Stimulated activated CD4-positive, alpha-beta T cell treated with anti-CD3 and anti-CD28 coated beads, Interleukin-15, amount 100 ng/mL, for 1 hour (primary cell): ENCODE measurements at places on chromosomes 1 and 21.

GRCh38 chr1:183272390-183272848 is 86.4 kb downstream of the LAMC2 start:
- DNase-seq: no peak

- DNase-seq: no peak
Observed at GRCh38 chr1:151132335-151133017, 14.0 kb downstream of the SEMA6C start.

- DNase-seq: no peak
Observed at GRCh38 chr21:27840262-27840661, 873.4 kb upstream of the ADAMTS5 start.

- no peak for DNase-seq
Observed at GRCh38 chr1:13541435-13542215, 27.8 kb upstream of the LRRC38 start.

DNA sequence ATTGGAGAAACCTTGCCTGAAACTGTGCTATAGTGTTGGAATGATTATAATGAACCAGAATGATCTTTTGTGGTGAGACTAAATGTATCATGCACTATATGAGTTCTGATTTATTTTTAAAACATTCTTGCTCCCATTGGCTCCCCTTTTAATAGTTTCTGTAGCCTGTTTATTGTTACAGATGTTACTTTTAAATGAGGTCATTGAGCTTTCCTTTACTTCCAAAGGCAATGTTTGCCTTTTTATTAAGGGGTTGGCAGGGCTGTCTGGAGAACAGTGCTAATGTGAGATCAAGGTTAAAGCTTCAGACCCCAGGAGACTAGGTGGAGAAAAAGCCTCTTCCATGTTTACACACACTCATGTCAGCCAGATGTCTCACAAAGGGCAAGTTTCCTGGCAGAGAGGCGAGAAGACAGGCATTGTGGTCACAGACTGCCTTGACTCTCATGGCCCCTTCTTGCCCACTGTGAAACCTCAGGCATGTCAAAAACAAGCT is 120.6 kb upstream of the RAVER2 start:
- DNase-seq: no peak

GRCh38 chr1:174971902-174972301 is 27.8 kb upstream of the CACYBP start:
- DNase-seq: no peak

- no peak for DNase-seq
Observed at GRCh38 chr1:244557565-244557964, 95.4 kb upstream of the DESI2 start.

GRCh38 chr21:41770901-41771624 is 4.2 kb upstream of the RIPK4 start:
- no peak for DNase-seq

DNA sequence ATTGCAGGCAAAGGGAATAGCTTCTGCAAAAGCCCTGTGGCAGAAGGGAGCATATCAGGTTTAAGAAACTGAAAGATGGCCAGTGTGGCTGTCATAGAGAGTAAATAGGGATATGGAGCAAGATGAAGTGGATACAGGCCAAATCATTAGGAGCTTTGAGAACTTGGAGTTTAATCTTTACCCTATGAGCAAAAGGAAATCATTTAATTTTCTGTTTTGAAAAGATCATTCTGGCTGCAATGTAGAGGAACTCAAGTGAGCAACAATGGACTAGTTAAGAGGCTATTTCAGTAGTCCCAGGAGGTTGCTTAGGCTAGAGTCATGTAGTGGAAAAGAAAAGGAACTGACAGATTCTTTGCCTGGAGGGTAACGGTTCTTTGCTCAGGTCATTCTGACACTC is 47.2 kb downstream of the RAP1A start:
- DNase-seq: no peak

- DNase-seq: no peak
Observed at GRCh38 chr1:64161357-64161941, 42.0 kb upstream of the UBE2U start.

DNA sequence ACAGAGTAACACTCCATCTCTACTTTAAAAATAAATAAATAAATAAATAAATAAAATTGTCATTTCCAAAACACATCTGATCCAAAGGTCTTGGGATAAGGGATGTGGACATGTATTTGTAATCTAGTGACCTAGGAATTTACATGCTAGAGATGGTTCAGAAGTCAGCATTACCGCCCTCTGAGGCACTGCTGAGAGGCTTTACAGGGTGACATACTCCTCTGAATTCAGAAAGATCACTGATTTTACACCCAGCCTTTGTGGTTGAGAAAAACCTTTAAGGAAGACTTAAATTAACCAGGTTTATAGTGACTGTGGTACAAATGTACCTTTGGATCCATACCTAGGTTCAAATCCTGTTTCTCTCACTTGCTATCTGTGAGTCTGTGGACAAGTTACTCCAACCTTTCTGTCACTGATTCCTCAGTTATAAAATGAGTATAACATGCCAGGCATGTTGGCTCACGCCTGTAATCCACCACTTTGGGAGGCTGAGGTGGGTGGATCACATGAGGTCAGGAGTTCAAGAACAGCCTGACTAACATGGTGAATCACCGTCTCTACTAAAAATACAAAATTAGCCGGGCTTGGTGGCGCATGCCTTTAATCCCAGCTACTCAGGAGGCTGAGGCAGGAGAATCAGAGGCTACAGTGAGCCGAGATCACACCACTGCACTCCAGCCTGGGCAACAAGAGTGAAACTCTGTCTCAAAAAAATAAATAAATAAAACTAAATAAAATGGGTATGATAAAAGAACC is 20.1 kb downstream of the OSBPL9 start:
- no peak for DNase-seq

- no peak for DNase-seq
Observed at GRCh38 chr1:220892997-220893700, 13.9 kb downstream of the HLX start.
